ENCODE measurements at places on chromosomes 5 and 9.

GRCh38 chr5:51404255-51404654, 21.0 kb downstream of the ISL1 start:
- DNase-seq = no peak

GRCh38 chr5:146703899-146704298, 174.7 kb downstream of the PPP2R2B start:
- DNase-seq = no peak

- DNase-seq = no peak
Observed at GRCh38 chr9:125889112-125889475, 141.9 kb downstream of the PBX3 start.

- no peak for DNase-seq
Observed at GRCh38 chr5:22596404-22596970, 256.7 kb downstream of the CDH12 start.
